ENCODE measurements at places on chromosomes 3 and 15.

- DNase-seq, result no peak
Observed at GRCh38 chr3:107676469-107677309, 153.9 kb downstream of the BBX start.

DNA sequence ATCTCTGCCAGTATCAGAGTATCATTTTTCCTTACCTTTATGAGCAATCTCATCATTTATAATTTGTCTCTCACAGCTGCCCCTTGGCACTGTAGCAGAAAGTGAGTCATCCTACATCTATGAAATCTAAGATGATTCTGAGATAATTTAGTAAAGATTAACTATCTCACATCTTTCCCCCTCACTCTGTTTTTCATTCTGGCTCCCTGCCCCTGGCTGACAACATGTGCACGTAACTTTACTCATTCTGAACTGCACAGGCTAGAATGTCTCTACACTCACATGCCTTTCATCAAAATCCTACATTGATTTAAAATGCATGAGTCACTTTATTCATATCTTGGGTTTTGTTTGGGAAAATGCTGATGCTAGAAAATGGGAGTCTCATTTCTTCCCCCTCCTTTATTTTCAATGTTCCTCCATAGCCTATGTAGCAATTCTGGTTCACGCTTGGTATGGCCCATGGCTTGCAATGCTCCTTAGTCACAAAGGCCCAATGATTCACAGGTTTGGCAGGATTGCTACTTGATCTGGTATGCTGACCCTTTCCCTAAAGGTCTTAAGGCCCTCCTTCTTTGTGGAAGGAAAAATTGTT is 838.5 kb downstream of the TUSC7 start:
- DNase-seq, result no peak

GRCh38 chr3:132569580-132569979 is 27.5 kb upstream of the ACKR4 start:
- no peak for DNase-seq

- DNase-seq, result no peak
Observed at GRCh38 chr15:50884540-50884939, 23.9 kb upstream of the AP4E1 start.

DNA sequence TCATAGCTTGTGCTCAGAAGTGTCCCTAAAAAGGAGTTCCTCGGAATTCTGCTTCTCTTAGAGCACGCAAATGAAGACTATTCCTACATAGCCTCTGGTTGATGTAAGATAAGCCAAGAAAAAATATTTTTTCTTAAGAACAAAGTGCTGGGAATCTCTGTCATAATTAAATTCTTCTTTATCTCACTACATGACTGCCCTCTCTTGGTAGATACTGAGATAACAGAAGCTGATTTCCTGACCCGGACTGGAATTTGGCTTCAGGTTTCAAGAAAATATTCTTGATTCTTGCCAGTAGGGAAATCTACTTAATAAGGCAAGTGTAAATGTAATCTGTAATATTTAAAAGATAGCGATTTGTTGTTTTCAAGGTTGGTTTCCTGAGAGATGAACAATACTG is 31.3 kb upstream of the SETMAR start:
- DNase-seq, result no peak

- DNase-seq, result no peak
Observed at GRCh38 chr15:79944622-79945021, 26.4 kb downstream of the BCL2A1 start.

GRCh38 chr3:189625572-189625971 is 5.6 kb upstream of the TP63 start:
- no peak for DNase-seq

GRCh38 chr15:75578173-75578947 is 755 bp downstream of the PTPN9 start:
- DNase-seq, result peak; percentile 20

- no peak for DNase-seq
Observed at GRCh38 chr3:133887803-133888703, 7.6 kb downstream of the RAB6B start.

DNA sequence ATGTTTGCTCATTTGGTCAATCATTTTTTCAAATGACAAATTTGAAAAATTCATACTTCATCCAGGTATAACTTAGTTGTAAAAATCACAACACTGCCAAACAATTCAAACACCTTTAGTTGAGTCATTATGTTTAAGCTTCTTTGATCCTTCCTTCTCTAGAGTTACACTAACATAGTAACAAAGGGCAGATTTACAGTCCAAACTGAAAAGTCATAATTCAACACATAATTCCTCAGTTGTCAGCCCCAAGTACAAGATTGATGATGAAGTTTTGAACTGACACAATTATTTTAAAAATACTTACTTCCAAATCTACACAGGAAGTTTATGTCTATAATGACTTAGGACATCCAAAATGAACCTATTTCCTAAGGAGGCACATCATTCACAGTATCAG is 264.1 kb downstream of the LSAMP start:
- no peak for DNase-seq

DNA sequence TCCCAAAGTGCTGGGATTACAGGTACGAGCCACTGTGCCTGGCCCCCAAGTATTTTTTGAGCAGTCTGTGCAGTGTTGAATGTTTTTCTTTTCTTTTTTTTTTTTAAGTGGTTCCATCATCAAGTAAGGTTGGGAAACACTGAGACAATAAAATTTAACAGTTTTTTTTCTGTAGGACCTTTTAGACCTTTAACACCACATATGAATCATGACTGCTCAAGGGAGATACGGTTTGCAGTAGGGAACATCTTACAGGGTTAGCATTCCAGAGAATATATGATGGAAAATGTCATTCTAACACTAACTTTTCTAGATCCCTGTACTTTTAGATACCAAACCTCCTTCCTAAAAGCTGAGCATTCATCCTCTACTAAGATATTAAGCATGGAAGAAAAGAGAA is 41.7 kb downstream of the SNX4 start:
- no peak for DNase-seq

DNA sequence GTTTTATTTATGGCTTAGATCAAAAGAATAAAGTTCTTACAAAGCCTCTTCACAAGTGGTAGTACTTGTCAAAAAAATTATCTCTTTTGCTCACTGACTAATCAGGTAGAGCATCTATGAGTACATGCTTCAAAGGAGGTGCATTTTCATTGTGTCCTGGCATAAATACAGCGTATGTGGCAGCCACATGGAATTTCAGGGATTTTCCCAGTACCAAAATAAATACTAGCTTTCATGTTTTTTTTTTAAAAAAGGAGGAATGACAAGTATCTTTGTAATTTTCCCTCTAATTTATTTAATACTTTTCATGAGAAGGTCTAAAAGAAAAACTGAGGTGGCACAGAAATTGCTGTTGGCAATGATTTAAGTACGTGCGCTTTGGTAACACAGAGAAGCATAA is 597.8 kb upstream of the ALCAM start:
- DNase-seq, result no peak

DNA sequence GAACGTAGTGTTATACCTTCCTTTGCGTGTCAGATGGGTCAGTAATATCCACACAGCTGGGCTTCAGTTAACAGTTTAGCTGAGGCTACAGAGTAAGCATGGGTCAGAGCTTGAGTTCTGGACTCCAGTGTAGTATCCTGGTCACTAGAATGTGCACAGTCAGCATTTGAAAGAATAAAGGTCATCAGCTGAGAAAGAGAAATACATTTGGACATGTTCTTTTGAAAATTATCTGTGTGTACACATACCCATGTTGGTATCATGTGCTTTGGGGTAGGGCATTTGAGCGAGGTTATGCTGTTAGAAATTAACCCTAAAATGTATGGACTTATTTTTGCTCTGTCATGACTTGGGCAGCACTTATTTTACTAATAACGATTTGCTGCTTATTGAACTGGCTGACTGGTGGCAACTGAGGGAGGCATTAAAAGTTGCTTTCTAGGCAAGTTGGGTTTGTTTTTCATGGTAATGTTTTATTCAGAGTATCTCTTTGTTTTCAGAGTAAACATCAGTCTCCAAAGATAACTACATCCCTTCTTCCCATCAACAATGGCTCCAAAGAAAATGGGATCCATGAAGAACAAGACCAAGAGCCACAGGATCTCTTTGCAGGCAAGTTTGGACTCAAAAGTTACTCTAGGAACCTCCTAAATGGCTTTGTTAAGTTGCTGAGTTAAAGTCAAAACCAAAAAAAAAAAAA is 16.4 kb downstream of the SNX1 start:
- no peak for DNase-seq

GRCh38 chr3:71803248-71803647 is 18.3 kb upstream of the PROK2 start:
- no peak for DNase-seq

GRCh38 chr15:74653426-74654102 is 37.9 kb downstream of the CLK3 start:
- DNase-seq, result no peak

DNA sequence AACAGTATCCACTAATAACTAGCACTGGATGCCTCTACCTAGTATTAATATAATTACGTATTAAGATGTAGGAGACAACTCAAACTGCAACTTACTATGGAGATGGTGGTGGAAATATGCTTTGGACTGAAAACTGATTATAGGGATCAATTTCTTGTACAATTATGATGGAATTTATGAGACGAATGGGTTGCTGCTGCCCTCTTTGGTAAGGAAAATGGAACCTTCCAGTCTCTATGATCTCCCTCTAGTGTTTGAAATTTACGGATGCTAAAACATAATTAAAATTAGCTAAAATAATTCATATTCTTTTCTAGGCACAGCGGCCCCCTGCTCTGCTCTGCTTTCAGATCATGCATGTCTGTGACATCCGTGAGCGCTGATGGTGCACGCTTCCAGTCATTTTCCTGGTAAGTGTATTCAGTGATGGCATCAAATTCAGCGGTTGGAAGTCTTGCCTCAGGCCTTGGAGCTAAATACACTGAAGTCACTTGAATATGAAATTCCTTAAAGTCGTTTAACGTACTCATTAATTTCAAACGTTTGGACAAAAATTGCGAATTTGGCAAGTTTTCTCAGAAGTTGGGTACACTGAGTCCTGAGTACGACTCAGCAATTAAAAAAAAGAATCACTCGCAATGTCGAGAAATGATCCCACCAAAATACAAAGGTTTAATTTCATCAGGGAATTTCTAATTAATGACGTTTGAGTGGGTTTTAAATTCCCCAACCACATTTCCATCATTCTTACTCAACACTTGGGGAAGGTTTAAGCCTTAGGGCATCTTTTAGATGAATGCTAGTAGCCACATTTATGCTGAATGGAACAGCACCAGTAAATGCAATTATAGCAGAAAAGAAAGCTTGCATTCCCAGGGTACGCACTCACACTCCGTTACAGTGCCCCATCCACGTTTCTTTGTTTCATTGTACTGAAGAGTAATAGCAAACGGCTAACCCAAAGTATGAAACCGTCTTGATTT is 132.6 kb downstream of the NR2F2 start:
- no peak for DNase-seq

- peak; percentile 91 for DNase-seq
Observed at GRCh38 chr3:177835008-177835407, 637.7 kb upstream of the TBL1XR1 start.

DNA sequence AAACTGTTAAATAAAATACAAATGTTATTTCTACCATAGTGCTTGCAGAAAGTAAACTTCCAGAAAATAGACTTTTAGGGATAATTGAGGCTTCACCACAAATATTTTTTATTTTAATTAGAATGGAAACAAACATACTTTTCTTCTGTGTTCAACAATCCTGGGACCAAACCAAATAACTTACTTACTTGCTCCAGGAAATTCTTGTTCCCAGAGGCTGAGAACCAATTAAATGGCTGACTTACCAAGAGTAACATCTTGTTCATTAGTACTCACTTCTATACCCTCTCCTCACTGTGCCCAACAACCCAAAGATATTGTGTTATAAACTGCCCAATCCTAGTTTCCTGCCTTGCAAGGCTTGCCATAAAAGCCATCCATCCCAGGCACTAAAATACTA is 172.2 kb upstream of the PFN2 start:
- DNase-seq, result no peak

DNA sequence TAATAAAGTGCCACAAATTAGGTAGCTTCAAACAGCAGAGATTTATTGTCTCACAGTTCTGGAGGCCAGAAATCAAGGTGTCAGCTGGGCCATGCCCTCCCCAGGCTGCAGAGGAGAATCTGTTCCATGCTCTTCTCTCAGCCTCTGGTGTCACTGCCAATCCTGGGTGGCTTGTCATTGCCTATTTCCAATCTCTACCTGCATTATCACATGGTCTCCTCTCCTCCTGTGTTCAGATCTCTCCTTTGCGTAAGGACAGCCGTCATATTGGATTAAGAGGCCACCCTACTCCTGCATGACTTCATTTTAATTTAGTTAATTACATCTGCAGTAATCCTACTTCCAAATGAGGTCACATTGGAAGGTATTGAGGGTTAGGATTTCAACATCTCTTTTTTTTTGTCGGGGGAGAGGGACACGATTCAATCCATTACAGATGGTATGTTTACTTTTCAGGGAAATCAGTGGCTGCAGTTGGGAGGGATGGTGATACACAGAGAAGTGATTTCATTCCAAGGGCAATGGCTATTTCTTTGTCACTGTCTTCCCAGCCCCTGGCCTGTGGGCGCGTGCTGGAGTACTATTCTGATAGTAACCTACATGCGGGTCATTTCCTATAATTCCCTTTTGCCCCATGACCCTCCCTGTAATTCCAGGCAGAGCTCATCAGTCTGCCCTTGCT is 169.4 kb downstream of the MINAR1 start:
- DNase-seq, result peak; percentile 56

- DNase-seq, result no peak
Observed at GRCh38 chr3:25945836-25946235, 155.9 kb downstream of the OXSM start.

- DNase-seq, result no peak
Observed at GRCh38 chr15:38005953-38006808, 71.7 kb downstream of the TMCO5A start.

DNA sequence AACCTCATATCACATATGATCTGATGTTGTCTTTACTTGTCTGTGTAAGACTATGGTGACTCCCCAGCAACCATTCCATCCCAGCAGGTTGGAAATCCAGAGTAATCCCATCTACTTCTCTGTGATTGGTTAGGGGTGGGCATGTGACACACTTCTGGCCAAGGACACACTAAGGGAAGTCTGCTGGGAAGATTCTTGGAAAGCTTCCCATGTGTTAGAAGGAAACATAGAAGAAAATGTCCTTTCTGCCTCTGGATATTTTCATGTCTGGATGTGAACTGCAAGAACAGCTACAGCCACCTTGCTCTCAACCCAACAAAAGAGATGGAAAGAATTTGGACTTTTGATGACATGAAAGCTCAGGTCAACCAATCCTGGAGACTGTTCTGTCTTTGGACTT is 2.6 kb upstream of the UBE2Q2 start:
- no peak for DNase-seq

DNA sequence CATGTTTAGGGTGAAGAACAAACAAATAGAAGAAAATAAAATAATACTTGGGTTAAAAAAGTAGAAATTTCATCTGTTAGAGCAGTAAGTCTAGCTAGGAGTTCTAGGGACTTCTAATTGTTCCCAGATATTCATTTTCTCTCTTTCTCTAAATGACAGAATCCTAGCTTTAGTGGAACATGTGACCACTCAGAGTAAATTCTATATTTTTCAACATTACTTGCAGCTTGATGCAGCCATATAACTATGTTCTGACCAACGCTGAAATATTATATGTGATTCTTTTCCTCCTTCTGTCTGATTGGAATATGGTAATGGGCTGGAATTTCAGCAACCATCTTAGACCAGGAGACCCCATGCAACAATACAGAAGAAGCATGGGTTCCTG is 8.1 kb downstream of the PTX3 start:
- no peak for DNase-seq

Data from WERI-Rb-1 (cell line).